DMS79 treated with DMSO at 0.1 percent for 48 hours (cell line): ENCODE measurements at places on chromosomes 5 and 9.
A peak's percentile ranks its signal among the peaks of the same experiment; 100 is the strongest.

- no peak for DNase-seq
Measured at GRCh38 chr5:171523781-171524180, 104.3 kb downstream of the FGF18 start.

GRCh38 chr5:13957032-13957645, 12.7 kb upstream of the DNAH5 start:
- peak; percentile 70 for DNase-seq

GRCh38 chr5:67674159-67674655, 477.6 kb upstream of the CD180 start:
- no peak for DNase-seq

DNA sequence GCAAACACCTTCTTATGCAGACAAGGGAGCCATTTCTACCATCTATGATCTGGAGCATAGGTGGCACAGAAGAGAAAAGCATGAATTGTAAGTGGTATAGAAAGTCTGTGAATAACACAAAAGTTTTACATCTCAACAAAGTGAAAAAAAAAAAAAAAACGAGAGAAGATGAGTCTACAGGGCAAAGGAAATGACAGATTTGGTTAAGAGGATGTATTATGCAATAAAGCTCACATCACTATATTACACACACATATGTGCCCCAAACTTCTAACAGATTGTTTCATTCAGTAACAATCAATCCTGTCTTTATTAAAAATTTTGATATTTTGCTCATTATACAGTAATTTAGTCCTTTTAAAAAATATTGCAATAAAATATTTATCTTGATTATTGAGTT, 49.8 kb downstream of the CERT1 start:
- no peak for DNase-seq

GRCh38 chr5:135028791-135029476, 5.1 kb downstream of the PITX1 start:
- no peak for DNase-seq

- no peak for DNase-seq
Measured at GRCh38 chr5:68484307-68485068, 268.9 kb downstream of the PIK3R1 start.

- no peak for DNase-seq
Measured at GRCh38 chr9:72791436-72791835, 161.4 kb downstream of the ALDH1A1 start.

GRCh38 chr5:321230-321725, at the start of gene AHRR:
Gene AHRR, plus strand, starts transcription at chr5:321714. Its CDS starts 22,189 bp downstream, at chr5:343903.
- DNase-seq: peak; percentile 36
